ENCODE measurements at places on chromosomes 1 and 21. TPM values are rescaled to one million over a fixed set of nuclear protein-coding genes. Genes with fewer than 3 reads are reported as not detected.

DNA sequence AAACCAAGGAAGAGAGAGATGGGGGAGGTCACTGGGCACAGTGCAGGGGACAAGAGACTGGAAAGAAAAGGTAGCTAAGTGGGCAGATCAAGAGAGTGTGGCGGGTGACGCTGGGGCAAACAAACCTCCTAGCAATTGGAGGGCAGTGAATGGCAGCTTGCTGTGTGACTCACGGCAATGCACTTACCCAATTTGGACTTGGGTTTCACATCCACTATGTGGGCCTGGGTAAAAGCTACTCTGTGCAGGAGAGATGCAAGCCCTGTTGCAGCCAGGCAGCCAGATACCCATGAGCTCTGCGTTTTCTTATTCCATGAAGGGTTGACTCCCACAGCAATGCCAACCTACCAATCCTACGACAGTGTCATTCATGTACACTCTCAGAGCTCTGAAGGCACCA lies 9.5 kb downstream of the PLXNA2 start:
- no peak overlapping the region for H3K4me3 ChIP-seq
- DNase-seq, result no peak
- no peaks in the 10 kb centered on the region for H3K27me3 ChIP-seq
- H3K27ac ChIP-seq, result no peak overlapping the region
- H3K4me1 ChIP-seq, result peaks cover 14% of the 10 kb centered on the region

Gene TMPRSS15
- not detected for total RNA-seq

DNA sequence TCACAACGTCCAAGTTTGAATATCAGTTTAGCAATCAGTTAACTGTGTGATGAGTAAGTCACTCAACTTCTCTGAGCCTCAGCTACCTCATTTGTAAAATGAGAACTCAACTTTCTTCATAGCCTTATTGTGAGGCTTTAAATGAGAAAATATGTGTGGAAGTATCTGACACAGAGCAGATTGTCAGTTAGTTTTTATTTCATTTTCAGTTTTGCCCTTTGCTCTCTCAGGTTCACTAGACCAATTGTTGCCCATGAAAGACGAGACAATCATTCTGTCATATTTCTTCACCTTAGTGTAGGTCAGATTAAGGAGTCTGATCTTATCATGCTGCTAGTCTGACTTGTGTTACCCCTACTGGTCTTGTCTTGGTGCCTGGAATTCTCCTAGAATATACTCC lies 232.8 kb upstream of the PTBP2 start:
- no peaks in the 10 kb centered on the region for H3K27me3 ChIP-seq
- no peaks in the 10 kb centered on the region for H3K36me3 ChIP-seq
- no peak overlapping the region for H3K4me3 ChIP-seq
- peaks cover 12% of the 10 kb centered on the region for H3K4me1 ChIP-seq
- no peak overlapping the region for H3K27ac ChIP-seq

Gene KCNA3
- total RNA-seq, result 1.9 TPM

DNA sequence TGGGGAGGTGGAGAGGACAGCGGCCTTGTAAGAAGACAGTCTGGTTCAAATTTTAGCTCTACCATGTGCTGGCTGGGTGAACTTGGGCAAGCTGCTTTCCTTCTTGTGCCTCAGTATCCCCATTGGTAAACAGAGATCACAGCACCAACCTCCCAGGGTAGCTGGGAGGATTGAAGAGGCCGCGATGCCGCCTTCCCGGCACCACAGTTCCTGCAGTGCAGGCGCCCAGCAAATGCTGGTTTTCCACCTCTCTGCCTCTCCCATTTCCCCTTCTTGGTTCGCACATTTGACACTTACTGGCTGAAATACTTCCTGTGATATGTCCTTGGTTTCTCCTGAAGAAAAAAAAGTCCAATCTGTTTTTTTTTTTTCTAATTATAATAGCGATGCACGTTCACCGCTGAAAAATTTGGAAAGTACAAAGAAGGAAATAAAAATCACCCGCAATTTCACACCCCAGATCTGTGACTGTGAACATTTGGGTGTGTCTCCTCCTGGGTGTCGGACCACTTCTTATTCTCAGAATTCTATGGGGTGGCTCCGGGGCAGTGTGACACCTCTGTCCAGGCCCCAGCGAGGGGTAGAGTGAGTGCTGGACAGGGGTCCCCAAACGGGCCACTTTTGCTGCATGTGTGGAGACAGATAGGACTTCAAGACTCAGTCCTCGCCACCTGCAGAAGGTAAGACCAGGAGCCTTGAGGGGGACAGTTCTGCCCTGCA lies 73.1 kb downstream of the RUNX3 start:
- H3K4me3 ChIP-seq, result no peak overlapping the region
- H3K27me3 ChIP-seq, result peaks cover 9% of the 10 kb centered on the region
- DNase-seq, result no peak
- H3K36me3 ChIP-seq, result no peaks in the 10 kb centered on the region
- no peaks in the 10 kb centered on the region for H3K4me1 ChIP-seq

Gene LRP8
- total RNA-seq, result 2.5 TPM

GRCh38 chr1:110098222-110099026 lies 13.8 kb upstream of the UBL4B start:
- no peak overlapping the region for H3K27ac ChIP-seq
- no peaks in the 10 kb centered on the region for H3K36me3 ChIP-seq
- H3K4me3 ChIP-seq, result no peak overlapping the region
- no peaks in the 10 kb centered on the region for H3K4me1 ChIP-seq
- no peak for DNase-seq
- H3K27me3 ChIP-seq, result no peaks in the 10 kb centered on the region

- H3K4me1 ChIP-seq, result peaks cover 8% of the 10 kb centered on the region
- H3K36me3 ChIP-seq, result no peaks in the 10 kb centered on the region
- H3K27me3 ChIP-seq, result no peaks in the 10 kb centered on the region
- no peak overlapping the region for H3K27ac ChIP-seq
- DNase-seq, result no peak
- no peak overlapping the region for H3K4me3 ChIP-seq
These were observed 15.9 kb upstream of the RGS8 start for GRCh38 chr1:182700351-182700709.

DNA sequence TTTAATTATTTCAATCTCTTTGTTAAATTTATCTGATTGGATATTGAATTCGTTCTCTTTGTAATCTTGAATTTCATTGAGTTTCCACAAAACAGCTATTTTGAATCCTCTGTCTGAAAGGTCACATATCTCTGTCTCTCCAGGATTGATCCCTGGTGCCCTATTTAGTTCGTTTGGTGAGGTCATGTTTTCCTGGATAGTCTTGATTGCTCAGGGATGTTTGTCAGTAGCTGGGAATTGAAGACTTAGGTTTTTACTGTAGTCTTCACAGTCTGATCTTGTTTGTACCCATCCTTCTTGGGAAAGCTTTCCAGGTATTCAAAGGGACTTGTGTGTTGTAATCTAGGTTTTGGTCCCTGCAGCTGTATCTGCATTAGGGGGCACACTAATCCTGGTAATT lies 6.8 kb upstream of the MTARC2 start:
- H3K4me3 ChIP-seq, result no peak overlapping the region
- no peak for DNase-seq
- no peak overlapping the region for H3K27ac ChIP-seq
- no peaks in the 10 kb centered on the region for H3K27me3 ChIP-seq
- no peaks in the 10 kb centered on the region for H3K36me3 ChIP-seq

Gene RNF186
- total RNA-seq, result not detected

- H3K4me1 ChIP-seq, result no peaks in the 10 kb centered on the region
- H3K4me3 ChIP-seq, result no peak overlapping the region
- no peaks in the 10 kb centered on the region for H3K36me3 ChIP-seq
- no peaks in the 10 kb centered on the region for H3K27me3 ChIP-seq
- no peak for DNase-seq
These were observed 31.0 kb upstream of the IFI16 start for GRCh38 chr1:158978730-158979129.

DNA sequence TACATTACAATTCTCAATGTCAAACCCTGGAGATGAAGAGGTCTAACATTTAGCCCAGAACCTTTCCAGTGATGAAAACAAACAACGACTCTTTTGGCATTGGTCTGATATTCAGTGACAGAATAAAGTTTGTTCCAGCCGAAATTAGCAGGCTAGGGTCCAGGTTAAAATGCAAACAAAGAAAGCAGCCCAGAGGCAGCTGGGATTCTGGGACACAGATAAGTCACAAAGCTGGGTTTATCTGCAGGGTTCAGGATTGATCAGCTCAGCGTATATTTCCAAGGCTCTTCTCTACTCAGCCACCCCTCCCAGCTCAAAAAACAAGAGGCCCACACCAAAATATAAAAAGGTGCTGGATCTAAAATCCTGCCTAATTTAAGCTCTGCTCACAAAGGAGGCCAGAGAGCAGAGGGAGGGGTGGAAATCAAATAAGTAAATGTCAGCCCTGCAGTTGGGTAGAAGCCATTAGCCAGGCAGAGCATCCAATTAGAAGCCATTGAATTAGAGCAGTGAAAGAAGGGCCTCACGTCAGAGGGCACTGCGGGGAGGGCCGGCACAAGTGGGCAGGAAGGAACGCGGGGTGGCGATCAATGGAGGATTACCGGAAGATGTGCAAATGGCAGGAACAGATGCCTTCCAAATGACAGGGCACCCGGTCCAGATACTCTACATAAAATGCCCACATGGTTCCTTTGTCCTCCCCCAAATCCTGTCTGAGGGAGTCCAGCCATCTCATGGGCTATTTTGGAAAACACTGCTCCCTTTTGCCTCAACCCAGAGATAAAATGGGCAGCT lies 3.2 kb upstream of the KLHDC8A start:
- H3K4me3 ChIP-seq, result no peak overlapping the region
- no peaks in the 10 kb centered on the region for H3K4me1 ChIP-seq
- no peak for DNase-seq
- H3K27me3 ChIP-seq, result peaks cover 8% of the 10 kb centered on the region
- no peaks in the 10 kb centered on the region for H3K36me3 ChIP-seq
- peak overlapping the region; percentile 47 for H3K27ac ChIP-seq

Gene C1orf94
- total RNA-seq, result not detected

Gene IRF6
- total RNA-seq, result 1.3 TPM

GRCh38 chr1:112625696-112626095 lies 6.1 kb downstream of the CAPZA1 start:
- peaks cover 3% of the 10 kb centered on the region for H3K36me3 ChIP-seq
- H3K27me3 ChIP-seq, result no peaks in the 10 kb centered on the region
- no peak overlapping the region for H3K27ac ChIP-seq
- H3K4me1 ChIP-seq, result peaks cover 87% of the 10 kb centered on the region
- no peak overlapping the region for H3K4me3 ChIP-seq

DNA sequence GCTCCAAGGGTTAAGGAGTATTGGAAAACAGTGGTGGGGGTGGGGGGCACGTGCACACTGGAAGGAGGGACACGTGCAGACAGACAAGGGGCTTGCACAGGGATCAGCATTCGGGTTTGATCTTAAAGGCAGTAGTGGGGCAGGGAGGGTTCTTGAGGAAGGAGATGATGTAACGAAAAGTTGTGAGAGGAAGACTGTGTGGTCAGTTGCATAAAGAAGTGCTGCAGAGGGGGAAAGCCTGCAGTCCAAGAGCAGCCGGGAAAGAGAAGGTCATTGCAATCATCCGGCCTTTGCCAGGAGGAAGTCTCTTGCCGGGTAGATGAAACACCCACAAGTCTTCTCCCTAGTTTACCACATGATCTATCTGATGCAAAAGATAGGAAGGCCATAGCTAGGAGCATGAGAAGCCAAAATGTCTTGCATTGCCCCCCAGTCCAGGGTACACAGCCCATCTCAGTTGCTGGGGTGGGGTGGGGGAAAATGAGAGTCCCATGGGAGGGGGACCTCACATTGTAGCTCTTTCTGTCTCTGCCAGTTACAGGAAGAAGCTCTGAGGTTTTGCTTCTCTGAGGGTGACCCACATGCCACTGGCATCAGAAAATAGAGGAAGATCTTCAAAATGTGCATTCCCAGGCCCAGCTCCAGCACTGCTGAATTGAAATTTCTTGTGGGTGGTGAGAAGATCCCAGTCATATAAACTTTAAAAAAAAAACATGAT lies 202.5 kb upstream of the RAB4A start:
- H3K27me3 ChIP-seq, result no peaks in the 10 kb centered on the region
- H3K4me3 ChIP-seq, result no peak overlapping the region
- DNase-seq, result peak; percentile 41
- H3K36me3 ChIP-seq, result no peaks in the 10 kb centered on the region

Gene YOD1
- 10.7 TPM for total RNA-seq

DNA sequence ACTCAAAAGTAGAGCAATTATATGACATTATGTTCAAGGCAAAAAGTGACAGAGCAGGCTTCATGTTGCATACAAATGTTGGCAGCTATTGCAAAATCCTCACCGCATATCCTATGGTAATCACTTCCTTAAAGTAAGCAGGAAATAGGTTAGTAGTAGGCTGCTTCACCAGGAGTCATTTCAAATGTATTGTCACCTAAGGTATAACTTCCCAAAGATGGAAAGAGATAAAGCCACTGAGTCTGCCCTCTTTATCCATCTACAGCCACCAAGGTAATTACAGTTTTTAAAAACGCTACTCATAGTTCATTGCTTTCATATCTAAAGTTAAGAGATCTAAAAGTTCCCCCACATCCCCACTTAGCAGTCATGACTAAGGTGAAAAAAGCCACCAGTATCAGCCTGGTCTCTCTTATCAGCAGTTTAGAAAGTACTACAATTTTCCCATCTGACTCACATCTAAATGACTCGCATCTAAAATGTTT lies 31.6 kb upstream of the UBE2U start:
- no peaks in the 10 kb centered on the region for H3K36me3 ChIP-seq
- DNase-seq, result no peak
- no peak overlapping the region for H3K4me3 ChIP-seq
- H3K4me1 ChIP-seq, result peaks cover 5% of the 10 kb centered on the region
- no peak overlapping the region for H3K27ac ChIP-seq

DNA sequence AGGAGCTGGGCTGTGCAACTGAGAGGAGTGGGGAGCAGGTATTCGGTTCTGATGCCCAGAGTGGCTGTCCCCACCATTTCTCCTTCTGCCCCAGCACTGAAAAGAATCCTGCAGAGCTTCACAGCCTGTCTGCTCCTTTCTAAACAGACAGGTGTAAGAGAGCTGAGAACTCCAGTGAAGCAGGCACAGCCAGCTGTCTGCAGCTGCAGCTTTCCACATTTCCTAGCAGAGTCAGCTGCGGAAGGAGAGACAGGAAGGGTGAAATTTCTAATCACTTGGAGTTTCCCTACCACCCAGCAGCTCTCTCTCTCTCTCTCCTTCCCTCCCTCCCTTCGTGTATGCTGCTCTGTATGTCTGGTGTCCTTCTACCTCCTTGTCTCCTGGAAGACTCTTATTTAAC lies 40.5 kb upstream of the GJB5 start:
- no peaks in the 10 kb centered on the region for H3K36me3 ChIP-seq
- H3K27me3 ChIP-seq, result no peaks in the 10 kb centered on the region
- DNase-seq, result no peak
- no peak overlapping the region for H3K27ac ChIP-seq
- H3K4me3 ChIP-seq, result no peak overlapping the region
- H3K4me1 ChIP-seq, result no peaks in the 10 kb centered on the region

Gene S100A8
- total RNA-seq, result 118 TPM

- H3K4me3 ChIP-seq, result no peak overlapping the region
- H3K36me3 ChIP-seq, result no peaks in the 10 kb centered on the region
- H3K27me3 ChIP-seq, result no peaks in the 10 kb centered on the region
These were observed 40.7 kb upstream of the DHCR24 start for GRCh38 chr1:54927472-54928240.

DNA sequence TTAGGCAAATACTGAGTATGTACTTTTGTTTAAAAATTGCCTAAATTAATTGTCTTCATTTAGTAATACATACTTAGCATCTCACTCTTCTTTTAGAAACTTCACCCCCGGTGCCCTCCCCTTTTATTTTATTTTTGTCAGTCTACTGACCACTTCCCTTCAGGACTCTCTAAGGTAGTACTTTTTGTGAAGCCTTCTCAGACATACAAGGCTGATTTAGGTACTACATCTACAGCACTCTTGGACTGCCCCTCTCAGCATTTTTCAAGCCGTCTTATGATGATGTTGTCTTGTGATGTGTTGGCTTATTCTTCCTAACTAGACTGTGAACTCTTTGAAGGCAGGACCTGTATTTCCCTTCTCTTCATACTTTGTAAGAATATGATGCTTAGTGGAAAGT lies 24.7 kb downstream of the RPS6KC1 start:
- H3K4me1 ChIP-seq, result no peaks in the 10 kb centered on the region
- H3K27me3 ChIP-seq, result no peaks in the 10 kb centered on the region
- H3K36me3 ChIP-seq, result no peaks in the 10 kb centered on the region

All from tibial nerve (tissue), 4 donors.